ENCODE measurements at places on chromosomes 7 and 10.
A peak's percentile ranks its signal among the peaks of the same experiment; 100 is the strongest.

- DNase-seq, result no peak
Measured at GRCh38 chr10:91551856-91552255, 81.0 kb downstream of the PPP1R3C start.

DNA sequence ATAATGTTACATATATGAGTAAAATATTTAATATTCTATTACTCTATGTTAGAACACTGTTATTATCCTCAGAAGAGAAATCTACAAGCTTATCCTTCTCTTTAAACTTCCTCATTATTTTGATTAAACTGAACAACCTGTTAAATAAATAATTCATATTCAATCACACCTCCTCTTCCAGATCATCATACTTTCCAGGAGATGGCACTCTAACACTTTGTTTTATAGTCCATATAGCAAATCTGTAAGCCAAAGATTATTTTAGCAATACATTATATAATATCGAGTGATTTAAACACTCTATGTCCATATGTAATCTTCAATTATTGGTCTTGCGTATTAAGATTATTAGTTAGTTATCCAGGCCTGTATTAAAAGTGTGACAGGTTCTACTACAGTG lies 694.1 kb downstream of the ANKRD7 start:
- no peak for DNase-seq

- peak; percentile 57 for DNase-seq
Measured at GRCh38 chr7:65980478-65981250, 1.3 kb downstream of the GUSB start.

- DNase-seq, result no peak
Measured at GRCh38 chr7:87816389-87816788, 59.8 kb downstream of the SLC25A40 start.

DNA sequence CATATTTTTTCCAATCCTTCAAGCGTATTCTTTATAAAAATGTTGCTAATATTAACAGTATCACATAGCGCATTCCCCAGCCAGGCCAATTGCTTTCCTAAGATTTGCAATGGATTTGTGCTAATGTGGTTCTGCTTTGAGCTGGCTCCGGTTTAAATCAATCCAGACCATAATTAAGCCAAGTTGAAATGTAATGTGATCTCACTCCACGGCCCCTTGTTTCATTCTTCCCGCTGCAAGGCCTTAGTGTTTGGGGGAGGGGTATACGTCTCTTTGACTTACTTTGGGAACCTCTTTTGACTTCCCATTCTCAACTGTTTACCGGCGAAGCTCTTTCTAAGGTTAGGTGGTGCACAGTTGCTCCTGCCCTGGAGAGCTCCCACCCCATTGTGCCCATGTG lies 86.4 kb downstream of the PRPF18 start:
- DNase-seq, result no peak

DNA sequence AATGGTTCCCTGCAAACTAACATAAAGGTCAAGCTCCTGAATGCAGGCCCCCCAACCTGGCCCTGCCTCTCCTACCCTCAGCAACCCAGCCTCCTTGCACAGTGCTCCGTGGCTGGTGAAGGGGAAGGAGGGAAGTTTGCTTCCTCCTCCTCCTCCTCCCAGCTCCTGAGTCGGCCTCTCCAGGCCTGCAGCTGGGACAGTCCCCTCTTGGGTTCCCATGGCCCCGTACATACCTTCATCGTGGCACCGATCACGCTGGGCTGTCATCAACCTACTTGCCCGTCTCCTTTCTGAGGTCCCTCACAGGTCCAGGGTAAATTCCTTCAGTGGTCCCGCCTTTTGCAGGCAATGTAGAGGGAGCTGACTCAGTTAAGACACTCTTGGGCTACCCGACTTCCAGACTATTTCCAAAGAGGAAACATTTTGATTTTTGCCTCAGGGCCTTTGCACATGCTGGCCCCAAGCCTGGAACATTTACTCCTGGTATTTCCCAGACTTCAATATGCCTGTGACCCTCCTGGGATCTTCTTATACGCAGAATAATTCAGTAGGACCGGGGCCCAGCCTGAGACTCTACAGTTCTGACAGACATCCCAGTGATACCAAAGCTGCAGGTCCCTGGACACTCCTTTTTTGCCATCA lies 26.8 kb downstream of the PDIA4 start:
- DNase-seq, result no peak

- no peak for DNase-seq
Measured at GRCh38 chr7:156725936-156726335, 85.4 kb downstream of the RNF32 start.

GRCh38 chr7:39490296-39490695 lies 75.9 kb upstream of the YAE1 start:
- no peak for DNase-seq

GRCh38 chr10:90865401-90865800 lies 6.4 kb upstream of the RPP30 start:
- DNase-seq, result no peak

GRCh38 chr7:28802450-28802849 lies 155.7 kb downstream of the TRIL start:
- no peak for DNase-seq

- DNase-seq, result peak; percentile 95
Measured at GRCh38 chr7:100177045-100178001, at the start of the genes GPC2 and STAG3. GPC2 (minus strand) TSS chr7:100177381; CDS start chr7:100177199, 182 bp downstream. STAG3 (plus strand) TSS chr7:100177918; CDS start chr7:100180557, 2,639 bp downstream.

- no peak for DNase-seq
Measured at GRCh38 chr10:88347597-88348304, 235.4 kb downstream of the RNLS start.

DNA sequence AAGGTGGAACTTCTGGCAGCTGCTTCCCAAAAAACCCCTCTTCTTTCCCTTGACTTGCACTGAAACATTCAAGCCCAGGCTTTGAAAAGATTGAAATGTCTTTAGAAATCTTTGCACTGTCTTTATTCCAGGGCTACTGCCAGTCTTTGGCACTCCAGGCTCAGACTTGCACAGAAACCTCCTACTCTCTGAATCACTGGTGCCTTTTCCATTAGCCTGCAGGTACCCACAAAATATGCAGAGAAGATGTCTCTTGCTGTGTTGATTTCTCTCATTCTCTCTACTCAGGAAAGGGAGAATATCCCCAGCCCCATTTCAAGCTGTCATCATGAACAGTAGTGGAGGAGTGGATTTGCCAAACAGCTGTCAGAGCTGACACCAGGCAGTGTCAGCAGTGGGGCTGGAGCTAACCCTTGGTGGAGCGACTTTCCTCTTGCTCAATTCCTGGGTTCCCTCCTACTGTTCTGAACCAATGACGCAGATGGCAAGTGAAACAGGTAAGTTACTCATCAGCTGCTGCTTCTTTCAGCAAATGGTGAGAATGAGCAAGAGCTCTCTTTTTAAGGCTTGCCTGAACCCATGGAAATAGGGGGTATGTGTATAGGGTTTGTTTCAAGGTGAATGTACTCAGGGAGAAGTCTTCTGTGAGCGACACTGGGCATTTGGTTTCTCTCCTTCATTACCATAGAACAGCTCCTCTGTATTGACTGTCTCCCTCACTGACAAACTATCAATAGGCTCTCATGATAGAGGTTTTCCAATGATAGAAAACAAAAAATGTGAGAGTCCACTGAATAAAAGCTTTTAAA lies 362.4 kb downstream of the ADRA2A start:
- DNase-seq, result no peak

- no peak for DNase-seq
Measured at GRCh38 chr10:31353574-31353973, 34.6 kb downstream of the ZEB1 start.

- no peak for DNase-seq
Measured at GRCh38 chr7:1415389-1415990, 43.8 kb downstream of the MICALL2 start.

DNA sequence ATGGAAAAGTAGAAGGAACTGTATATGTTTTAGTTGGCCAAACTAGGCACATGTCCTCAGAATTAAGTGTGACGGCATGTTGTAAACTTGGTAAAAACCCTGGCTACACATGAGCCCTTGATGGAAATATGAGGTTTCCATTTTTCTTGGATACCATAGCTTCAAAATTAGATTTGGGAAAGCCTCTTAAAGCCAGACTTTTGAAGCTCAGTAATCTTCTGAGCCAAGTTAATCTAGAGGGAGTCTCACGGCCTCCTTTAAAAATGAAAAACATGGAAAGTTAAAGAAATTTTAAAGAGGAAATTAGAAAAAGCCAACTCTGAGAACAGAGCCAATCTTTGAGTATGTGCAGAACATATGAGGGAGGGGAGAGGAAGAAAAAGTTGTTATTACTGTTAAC lies 376.0 kb downstream of the CTNNA3 start:
- no peak for DNase-seq

DNA sequence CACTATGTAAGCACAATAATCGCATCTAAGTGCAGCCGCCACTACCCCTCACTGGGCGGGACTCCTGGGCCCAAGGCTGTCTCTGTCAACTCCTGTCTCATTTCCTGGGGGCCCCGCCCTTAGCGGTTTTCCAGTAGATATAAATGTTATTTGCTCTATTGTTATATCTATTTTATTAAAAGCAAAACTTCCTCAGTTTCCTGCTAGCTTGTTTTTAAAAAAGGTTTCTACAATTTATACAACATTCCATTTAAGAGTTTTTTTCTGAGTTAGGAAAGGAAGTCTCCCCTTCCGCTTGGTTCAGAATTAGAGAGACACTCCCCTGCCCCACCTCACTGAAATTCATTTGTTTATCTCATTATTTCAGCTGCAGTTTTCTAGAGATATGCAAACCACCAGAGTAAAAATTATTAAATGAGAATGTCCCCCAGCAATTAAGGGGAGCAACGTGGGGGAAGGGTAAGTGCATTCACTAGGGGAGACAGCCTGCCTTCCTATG lies 82.7 kb downstream of the RAMP3 start:
- no peak for DNase-seq

- DNase-seq, result no peak
Measured at GRCh38 chr7:16315280-16315679, 106.1 kb downstream of the CRPPA start.

GRCh38 chr10:26448292-26448691 lies 10.2 kb downstream of the APBB1IP start:
- DNase-seq, result no peak
